Smooth muscle cell of the brain vasculature (primary cell): ENCODE measurements at places on chromosomes 1 and 21.

DNA sequence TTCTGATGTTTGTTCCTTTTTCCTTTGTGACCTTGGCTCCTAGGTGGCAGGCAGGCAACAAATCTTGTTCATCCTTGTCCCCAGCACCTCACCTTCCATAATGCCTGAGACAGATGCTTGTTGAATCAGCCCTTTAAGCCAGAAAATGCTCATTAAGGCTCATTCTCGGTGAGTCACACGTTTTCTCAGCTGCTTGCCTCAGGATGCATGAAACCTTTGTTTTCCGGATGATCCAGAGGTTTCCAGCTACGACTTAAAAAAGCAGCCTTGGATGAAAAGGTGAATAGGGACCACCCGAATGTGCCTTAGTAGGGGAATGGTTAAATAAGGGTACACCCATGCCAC lies 4.6 kb upstream of the ATP13A2 start:
- DNase-seq, result no peak

DNA sequence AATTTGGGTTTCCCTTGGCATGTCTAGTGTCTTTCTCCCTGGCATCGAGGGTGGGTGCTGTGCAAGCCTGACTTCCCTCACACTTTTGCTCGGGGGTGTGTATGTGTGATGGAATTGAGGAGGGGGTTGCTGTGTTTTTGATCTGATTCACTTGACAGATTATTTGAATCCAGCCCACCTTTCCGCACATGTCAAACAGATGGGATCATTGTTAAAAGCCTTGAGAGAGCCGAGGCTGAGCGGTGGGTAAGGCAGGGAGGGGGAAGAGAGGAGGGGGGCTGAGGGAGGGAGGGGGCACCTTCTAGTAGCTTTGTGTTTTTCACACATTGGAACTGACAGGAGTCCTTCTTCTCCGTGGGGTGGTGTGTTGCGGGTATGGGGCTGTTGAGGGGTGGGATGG lies 90.0 kb downstream of the PAPPA2 start:
- no peak for DNase-seq

DNA sequence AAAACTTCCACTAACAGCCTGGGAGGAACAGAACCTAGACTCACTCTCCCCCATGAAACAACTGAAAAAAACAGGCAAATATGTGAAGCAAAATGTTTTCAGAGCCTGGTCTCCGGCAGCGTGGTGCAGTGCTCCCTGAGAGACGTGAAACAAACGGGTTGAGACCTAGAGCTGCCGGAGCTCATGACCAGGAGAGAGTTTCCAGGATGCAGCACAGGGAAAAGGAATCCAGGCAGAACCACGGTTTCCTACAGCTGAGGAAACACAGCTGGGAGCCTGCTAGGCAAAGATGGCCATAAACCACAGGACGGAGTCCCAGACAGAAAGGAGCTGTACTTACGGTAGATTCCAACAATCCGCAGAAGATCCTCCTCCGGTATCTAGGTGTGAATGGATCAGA lies 20.2 kb upstream of the SLC19A1 start:
- no peak for DNase-seq

DNA sequence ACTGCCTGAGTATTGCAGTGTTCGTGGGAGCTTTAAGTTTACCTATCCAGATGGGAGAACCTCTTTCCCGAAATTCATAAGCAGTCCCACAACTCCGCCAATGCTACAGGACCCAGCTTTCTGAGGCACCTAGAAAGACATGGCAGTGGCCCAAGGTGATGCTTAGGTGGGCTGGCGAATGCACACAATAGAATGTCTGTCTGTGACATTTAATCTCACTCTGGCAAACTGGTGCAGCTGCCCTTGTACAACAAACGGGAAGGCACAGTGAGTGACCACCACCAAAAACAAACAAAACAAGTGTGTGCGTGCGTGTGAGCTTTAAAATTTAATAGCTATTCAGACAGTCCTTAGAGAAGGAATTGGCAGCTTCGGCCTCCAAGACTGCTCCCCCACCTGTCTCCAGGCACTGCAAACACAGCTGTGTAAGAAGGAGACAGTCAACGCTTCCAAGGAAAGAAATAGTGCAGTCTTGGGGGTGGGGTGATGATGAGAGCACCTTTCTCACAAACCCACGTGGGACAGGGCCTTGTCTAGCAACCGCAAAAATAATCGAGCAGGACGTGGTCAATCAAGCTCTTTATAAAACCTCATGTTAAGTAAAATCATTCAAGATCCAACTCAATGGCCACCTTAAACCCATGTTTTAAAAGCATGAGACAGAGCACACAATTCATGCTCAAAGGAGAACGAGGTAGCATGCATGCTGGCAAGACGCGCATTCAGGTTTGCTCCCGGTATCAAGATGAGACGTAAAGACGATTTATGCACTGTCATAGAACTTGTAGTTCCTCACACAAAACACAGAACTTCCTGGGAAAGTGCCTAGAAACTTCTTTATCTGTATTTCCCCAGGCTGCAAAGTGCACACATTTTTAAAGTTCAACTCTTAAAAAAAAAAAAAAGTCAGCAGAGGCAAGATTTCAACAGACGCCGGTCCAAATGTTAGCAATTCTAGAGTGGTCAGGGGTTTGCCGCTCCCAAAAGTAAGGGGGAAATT lies 84.1 kb downstream of the TM2D1 start:
- no peak for DNase-seq
